Stimulated activated CD8-positive, alpha-beta memory T cell treated with anti-CD3 and anti-CD28 coated beads, Interleukin-2, amount 100 ng/mL, for 1 hour (primary cell): ENCODE measurements at places on chromosomes 1 and 21.

GRCh38 chr1:84669831-84670230 is 20.4 kb downstream of the SSX2IP start:
- DNase-seq = no peak

- no peak for DNase-seq
These were observed 9.1 kb upstream of the CREG1 start for GRCh38 chr1:167562702-167563101.

DNA sequence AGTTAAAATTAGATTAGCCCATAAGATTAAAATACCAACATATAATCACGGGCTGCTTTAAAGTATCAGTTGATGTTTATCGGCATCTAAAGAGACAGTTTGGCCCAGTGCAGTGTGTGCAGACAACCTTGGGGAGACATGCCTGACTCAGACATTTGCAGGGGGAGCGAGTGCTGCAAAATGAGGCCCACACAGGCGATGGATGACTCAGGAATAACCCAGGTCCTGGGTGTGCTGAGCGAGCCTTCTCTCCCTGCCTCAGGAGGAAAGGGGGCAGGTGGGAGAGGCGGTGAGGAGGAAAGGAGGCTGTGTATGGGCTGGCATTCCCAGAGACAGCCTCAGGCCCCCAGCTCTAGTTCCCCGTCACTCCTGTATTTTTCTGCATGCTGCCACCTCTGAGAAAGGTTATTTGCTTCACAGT is 9.0 kb downstream of the SLC9A1 start:
- no peak for DNase-seq

DNA sequence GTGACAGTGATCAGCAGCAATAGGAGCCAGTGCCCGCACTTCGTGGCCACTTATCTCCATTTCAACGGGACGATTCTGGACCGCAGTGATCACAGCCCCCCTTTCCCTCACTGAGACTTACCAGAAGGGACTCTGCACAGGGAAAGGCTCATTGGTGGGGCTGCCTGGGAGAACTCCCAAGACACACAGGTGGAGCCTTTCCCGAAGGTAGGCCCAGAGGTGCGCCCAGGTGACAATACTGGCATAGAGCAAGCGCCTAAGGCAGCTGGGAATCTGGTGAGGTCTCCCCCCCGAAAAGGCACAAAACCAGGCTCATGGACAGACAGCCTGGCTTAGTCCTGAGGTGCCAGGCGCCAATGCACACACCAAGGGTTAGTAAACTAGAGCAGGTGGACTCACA is 318.9 kb downstream of the AJAP1 start:
- DNase-seq = no peak

- DNase-seq = no peak
These were observed 153.9 kb upstream of the B3GALT2 start for GRCh38 chr1:193340331-193340730.

DNA sequence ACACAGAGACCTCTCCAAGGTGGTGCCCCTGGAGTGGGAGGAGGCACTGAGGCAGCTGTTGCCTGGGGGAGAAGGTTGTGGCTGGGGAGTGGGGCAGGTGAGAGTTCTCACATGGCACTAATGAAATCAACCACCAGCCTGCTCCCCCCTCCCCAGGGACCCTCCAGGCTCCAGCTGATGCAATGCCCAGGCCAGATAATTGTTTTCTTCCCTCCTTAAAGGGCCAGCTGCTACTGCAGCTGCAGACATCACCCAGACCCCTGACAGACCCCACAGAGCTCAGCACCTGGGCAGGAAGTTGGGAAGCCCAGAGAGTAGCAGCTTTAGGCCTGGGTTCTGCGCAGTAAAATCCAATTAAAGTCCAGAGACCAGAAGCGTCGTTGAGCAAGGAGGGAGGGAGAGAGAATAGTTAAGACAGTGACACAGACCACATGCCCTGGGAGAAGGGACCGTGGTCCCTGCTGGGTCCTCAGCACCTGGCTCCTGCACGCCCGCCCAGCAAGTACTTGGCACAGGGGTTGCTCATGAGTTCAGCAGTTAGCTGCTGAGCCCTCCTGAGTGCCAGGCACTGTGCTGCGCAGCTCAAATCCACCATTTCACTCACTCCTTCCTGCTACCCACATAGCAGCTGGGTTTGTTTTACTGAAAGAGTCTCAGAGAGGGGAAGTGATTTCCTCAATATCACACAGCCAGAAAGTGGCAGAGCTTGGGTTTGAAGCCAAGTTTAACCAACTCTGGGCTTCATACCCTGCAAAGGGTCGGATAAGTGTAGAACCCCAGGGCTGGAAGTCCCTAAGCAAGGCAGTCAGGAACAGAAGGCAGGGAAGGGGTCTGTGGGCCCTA is 1.9 kb downstream of the RIMS3 start:
- no peak for DNase-seq

DNA sequence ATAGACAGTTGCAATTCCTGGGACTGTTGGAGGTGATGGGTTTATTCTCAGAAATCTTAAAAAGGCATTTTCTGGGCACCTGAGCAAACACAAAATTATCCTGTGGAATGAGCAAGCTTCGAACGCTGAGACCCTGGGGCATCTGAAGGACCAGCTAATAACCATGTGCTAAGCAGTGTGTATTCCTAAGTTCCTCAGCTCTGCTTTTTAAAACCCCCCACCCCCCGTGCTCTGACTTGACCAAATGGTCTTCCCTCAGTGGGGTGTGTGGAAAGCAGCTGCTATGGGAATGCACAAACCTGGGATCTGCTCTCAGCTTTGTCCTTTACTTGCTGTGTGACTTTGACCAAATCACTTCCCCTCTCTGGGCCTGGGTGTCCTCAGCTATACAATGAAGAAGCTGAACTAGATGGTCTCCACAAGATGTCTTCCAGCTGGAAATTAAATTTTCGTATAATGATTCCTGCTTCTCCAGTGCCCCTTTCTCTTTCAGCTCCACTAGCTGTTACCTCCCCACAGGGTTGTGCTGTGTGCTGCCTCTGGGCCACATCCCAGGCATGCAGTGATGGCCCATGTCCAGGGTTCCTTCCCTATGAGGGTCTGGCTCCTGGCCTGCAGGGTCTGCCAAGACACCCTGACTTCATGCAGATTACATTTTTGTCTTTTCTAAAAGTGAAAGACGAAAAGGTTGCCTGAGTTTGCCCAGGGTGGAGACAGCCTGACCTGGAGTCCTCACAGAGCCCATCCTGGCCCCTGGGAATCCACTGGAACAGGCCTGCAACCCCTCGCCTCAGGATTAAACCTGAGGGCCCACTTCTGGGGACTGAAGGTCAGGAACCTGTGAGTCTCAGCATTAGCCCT is 14.9 kb upstream of the CD247 start:
- no peak for DNase-seq

GRCh38 chr21:25963181-25963580 is 207.4 kb downstream of the APP start:
- DNase-seq = no peak

- no peak for DNase-seq
These were observed 428.2 kb downstream of the MRPL39 start for GRCh38 chr21:25179116-25179515.

DNA sequence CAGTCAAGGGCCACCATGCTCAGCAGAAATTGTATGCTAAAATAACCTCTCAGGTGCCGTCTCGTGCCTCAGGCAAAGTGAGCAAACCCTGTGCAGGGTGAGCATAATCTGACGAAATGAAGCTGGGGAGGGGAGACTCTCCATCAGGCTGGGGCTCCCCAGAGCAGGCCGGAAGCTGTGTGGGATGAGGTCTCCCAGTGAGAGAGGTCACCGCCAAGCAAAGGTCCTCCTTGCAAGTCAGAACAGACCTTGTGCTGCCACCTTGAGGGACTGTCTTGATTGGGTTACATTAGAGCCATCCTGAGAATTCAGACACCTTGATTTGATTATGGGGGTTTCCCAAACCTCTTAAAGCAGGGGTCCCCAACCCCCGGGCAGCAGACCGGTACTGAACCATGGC is 64.2 kb downstream of the ZNF684 start:
- no peak for DNase-seq

DNA sequence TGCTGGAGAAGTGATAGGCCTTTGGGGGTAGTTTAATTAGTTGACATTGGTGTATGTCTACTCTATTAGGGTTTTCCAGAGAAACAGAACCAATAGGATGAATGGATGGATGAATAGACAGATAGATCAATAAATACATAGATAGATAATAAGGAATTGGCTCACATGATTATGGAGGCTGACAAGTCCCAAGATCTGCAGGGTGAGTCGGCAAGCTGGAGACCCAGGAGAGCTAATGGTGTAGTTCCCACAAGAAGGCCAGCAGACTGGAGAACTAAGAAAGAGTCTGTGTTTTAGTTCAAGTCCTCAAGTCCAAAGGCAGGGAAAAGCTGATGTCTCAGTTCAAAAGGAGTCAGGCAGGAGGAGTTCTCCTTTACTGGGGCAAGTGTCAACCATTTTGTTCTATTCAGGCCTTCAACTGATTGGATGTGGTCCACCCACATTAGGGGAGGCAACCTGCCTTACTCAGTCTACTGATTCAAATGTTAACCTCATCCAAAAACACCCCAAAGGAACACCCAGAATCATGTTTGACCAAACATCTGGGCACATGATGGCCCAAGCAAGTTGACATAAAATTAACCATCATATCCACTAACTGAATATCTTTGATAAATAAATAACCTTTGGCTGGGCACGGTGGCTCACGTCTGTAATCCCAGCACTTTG is 4.5 kb upstream of the SDE2 start:
- no peak for DNase-seq

GRCh38 chr1:111647736-111648135 is 28.1 kb downstream of the RAP1A start:
- no peak for DNase-seq

- no peak for DNase-seq
These were observed 591 bp downstream of the KCTD3 start for GRCh38 chr1:215567491-215568298.

DNA sequence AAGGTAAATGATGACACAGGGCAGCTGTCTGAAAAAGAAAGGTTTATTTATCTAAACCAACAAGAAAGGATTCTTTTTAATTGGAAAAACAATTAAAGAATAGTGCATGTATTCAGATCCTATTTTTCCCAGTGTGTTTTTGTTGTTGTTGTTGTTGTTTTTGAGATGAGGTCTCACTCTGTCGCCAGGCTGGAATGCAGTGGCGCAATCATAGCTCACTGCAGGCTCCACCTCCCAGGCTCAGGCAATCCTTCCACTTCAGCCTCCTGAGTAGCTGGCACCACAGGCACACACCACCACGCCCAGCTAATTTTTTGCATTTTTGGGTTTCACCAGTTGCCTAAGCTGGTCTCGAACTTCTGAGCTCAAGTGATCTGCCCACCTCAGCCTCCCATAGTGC is 22.1 kb downstream of the NEK2 start:
- no peak for DNase-seq

DNA sequence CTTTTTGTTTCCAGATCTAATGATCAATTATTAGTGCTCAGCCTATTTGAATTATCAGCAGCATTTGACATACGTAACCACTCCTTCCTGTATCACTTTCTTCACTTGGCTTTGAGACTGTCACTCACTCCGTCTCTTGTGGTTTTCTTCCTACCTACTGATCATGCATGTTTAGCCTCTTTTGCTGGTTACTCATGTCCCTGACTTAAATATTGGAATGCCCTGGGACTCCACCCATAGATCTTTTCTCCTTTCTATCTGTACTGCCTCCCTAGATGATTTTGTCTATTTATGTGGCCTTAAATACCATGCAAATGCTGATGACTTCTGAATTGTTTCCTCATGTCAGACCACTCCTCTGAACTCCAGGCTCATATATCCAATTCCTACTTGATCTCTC is 57.7 kb upstream of the PDE4B start:
- DNase-seq = no peak

DNA sequence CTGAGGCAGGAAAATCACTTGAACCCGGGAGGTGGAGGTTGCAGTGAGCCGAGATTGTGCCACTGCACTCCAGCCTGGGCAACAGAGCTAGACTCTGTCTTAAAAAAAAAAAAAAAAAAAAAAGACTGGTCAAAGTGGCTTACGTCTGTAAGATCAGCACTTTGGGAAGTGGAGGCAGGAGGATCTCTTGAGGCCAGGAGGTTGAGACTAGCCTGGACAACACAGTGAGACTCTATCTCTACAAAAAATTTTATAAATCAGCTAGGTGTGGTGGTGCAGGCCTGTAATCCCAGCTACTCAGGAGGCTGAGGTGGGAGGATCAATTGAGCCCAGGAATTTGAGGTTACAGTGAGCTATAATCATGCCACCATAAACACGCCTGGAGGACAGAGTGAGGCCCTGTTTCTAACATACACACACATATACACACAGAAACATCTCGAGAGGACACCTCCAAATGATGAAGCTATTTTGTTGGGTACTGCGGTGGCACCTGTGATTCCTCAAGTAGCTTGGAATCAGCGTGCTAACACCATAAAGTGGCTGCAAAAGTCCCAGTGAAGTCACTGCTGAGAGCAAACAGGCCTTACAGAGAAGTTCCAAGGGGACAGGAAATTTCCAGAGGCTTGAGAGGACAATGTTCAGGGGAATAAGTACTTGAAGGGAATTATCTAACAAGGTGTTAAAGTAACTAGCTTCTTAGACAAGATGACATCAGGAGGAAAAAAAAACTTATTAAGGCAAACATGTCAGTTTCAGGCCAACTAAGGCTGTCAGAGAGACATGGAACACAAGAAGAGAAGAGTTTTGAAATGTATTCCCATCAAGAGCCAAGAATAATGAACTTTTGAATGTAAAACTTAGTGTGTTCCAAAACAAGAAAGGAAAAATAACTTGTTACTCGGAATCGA is 1.3 kb downstream of the NADK start:
- no peak for DNase-seq

DNA sequence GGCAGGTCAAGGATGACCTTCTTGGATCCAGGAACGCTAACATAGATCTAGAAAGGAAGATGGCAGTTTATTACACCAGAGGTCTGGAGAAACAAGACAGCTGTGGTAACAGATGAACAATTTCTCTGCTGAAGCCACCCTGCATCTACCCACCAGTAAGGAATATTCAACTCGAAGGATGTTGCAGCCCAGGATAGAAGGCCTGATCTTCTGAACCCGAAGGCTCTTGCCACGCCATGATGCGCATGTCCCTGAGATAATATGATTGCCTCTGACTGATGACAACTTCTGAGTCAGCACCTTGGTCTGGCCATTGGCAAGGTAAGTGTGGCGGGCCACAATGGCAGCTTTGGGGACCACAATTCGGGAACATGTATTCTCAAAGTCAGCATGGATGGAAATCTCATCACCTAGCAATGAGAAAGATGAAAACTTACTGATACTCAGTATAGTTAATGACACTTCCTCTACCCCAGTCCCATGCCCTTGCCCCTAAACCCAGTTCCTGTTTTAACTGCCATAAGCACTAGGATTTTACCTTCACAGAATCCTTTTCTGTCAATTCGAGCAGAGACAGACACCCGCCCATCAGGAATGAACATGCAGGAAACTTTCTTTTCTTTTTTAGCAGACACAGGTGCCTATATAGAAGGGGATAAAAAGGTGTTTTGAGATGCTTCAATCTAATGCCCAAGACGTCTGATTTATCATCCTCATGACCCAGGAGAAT is 1.8 kb downstream of the TXNIP start:
- DNase-seq = no peak

DNA sequence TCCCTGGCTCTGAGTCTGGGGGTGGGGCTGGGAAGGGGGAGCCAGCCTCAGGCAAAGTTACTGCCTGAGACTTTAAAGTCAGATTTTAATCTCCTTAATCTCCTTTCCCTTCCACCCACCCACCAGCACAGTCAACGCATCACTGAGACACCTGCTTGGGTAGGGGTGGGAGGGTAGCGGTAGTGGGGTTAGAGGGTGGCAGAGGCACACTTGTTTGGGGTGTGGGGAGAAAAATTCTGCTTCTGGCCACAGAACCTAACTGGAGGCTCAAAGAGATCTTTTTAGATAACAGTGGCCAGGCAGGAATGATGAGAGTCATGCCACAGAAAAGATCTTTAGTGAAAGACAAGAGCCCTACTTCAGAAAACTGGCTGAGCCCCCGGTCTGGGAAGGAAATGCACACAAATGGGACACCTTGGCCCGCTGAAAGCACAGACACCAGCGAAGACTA is 44.1 kb downstream of the CD247 start:
- DNase-seq = no peak
